ENCODE measurements at places on chromosomes 3 and 15.

GRCh38 chr15:86157606-86158293 lies 78.1 kb downstream of the AGBL1 start:
- no peak for DNase-seq

DNA sequence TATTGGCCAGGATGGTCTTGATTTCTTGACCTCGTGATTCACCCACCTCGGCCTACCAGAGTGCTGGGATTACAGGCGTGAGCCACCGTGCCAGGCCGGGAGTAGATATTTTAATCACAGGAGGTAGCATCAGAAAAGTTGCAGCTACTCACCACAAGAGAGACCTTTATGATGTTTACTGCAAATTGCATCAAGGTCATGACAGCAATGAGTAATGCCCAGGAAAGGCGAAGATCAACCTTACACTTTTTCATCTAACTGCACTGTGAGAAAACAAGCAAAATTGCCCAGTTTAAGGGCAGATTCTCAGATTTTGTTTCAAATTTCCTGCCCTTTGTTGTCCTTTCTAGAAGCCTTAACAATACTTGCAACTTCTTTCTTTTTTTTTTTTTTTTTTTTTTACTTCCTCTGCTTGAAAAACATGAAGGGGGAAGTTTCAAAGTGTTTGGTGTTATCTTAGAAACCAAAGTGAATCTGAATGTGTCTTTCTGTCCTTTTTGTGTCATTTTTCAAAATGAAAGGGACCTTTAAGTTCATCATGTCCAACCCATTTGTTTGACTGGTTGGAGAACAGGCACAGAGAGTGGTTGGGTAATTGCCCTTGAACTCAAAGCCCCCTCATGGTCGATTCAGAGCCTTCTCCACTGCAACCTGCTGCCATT lies 25.0 kb downstream of the TGFBR2 start:
- DNase-seq = peak; percentile 48

DNA sequence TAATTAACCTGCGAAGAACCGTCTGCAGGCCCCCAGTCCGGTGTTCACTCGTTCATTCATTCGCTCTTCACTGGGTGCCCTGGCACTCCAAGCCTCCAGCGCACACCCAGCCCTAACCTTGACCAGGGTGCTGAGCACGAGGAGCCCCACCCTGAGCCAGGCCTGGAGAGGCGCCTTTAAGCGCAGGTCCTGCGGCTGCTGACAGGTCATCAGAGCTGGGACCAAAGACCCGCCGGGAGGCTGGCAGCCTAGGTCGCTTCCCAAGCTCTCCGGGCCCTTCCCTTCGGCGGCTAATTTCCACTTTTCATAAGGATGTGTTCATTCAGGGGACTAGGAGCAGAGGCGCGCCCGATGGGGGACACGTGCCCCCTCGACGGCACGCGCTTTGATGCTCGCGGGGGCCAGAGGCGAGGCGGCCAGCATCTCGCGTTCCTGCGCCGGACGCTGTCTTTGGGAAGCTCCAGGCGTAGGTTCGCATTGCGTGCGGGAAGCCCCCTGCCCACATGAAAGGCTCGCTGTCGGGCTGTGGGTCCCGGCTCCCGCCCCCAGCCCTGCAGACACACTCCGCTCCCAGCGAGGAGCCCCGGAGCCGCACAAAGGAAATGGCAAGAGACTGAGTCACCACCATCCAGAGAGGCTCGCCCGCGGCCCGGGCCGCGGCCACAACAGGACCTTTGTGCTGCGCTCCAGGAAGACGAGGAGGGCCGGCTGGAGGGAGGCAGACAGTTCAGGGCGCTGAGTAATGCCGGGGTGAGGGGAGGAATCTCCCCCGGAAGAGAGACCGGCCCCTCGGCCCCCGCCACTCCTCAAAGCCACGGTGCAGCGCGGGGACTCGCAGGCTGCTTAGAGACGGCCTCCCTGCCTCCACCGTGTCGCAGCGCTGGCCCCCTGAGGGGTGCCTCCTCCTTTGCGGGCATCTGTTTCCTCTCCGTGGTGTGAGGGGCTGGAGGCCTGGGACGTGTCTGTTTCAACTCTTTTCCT lies 266.4 kb upstream of the HES1 start:
- DNase-seq = peak; percentile 91

- peak; percentile 41 for DNase-seq
These were observed 3.1 kb upstream of the CFAP20DC start for GRCh38 chr3:59052803-59053411.

GRCh38 chr3:43998836-43999727 lies 242.6 kb upstream of the TOPAZ1 start:
- DNase-seq = peak; percentile 96

- peak; percentile 91 for DNase-seq
These were observed at the start of gene CEMIP for GRCh38 chr15:80778964-80779657. TSS of gene CEMIP (plus strand) at chr15:80779370. CDS start at chr15:80873880, 94,510 bp downstream.

- DNase-seq = no peak
These were observed 78.8 kb downstream of the TLE3 start for GRCh38 chr15:70018646-70019600.
